Hippocampal formation (tissue), 2 donors: ENCODE measurements at places on chromosomes 3 and 15.

DNA sequence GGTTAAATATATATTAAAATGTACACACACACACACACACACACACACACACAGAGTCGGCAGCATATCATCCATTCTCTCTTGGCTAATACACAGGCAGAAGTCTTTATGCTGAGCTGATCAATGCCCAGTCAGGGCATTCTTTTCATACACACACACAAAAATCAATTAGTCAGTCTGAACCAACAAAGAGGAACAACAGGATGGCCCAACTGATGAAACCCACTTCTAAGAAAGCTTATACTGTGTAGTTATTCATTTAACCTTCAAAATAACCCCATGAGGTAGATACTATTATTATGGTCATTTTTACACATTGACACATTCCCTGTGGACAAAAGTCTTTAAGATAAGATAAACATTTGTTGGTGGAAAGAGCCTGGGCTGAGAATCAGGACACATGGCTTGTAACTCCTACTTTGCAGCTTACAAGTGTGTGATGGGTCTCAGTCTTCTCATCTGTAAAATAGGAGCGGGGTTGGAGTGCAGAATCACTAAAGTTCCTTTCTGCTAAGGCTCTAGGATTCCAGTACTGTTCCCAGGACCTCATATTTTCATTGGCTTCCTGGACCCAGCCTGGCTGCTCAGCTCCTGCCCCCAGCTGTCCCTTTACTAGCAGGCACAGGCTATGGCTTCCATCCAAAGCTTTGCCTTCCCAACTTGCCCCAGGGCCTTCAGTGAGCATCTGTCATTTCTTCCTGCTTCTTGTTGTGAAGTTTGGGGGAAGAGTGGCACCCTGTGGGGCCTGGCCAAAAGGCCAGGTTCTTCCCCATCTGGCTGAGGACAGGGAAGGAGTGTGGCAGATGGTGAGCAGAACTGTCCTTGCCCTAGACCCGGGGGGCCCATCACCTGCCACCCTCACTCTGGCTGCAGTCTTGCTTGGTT, 27.2 kb upstream of the GLCE start:
- no peak for DNase-seq

- no peak for DNase-seq
Measured at GRCh38 chr3:160372780-160373179, 26.2 kb downstream of the IFT80 start.

- no peak for DNase-seq
Measured at GRCh38 chr15:58517682-58518525, 86.1 kb downstream of the LIPC start.

DNA sequence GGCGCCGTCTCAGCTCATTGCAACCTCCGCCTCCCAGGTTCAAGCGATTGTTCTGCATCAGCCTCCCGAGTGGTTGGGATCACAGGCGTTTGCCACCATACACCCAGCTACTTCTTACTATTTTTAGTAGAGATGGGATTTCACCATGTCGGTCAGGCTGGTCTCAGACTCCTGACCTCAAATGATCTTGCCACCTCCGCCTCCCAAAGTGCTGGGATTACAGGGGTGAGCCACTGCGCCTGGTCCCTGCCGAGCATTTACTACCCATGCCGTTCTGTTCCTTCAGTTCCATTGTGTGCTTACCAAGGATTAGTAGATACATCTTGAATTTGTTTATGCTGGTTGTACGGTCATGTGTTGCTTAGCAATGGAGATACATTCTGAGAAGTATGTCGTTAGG, 10.3 kb downstream of the CHD2 start:
- DNase-seq: no peak

GRCh38 chr3:50503504-50504342, at the start of gene CACNA2D2:
Gene CACNA2D2, minus strand, starts transcription at chr3:50503634. Its CDS starts 211 bp downstream, at chr3:50503423.
- DNase-seq: no peak

DNA sequence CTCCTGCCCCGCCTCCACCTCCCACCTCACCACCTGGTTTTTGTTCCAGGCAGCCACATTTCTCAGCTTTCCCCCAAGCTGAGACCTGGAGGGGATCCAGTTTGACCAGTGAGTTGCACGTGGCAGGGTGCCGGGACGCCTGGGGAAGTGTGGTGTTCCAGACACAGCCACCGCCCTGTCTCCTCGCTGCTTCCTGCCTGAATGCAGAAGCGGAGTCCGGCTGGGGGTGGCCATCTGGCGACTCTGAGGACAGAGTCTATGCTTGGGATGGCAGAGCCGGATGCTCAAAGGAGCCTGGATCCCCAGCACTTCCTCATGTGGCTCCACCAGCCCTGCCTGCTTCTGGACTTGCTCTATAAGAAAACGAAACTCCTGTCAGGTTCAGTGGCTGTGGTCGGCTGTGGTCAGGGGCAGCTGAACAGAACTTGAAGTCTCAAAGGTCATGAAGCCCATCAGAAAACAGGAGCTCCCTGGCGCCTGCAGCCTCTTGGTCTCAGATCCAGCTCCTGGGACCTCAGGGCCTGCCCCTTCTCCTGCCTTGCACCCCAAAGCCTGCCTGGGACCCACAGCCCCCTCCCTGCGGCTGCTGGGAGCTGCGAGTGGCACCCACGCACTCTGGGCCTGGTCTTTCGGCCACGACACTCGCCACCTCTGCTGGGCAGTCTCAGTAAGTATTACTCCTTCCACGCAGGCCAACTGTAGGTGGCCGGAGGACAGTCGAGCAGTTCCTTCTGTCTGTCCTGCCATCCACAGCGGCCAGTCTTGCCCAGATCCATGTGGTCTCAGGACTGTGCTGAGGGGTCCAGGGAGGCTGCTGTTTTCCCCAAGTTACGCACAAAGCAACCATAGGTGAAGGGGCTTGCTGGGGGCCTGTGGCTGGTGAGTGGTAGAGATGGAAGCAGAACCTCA, 112.8 kb upstream of the MEF2A start:
- DNase-seq: peak; percentile 7

GRCh38 chr3:37680401-37680800, 181.3 kb upstream of the CTDSPL start:
- no peak for DNase-seq

DNA sequence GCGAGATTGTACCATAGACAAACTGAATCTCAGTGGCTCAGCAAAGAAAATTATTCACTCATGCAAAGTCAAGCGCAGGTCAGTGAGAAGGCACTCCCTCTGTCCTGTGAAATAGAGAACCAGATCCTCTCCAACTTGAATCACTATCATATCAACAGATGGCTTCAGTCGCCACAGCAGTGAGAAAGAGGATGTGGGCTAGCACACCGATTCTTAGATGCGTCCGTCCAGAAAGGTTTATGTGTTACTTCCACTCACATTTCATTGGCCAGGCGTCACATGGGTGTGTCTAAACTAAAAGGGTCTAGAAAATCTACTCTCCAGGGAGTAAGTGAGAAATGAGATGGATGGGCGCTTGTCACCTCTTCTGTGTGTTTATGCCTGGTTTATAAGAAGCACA, 141.6 kb upstream of the KBTBD8 start:
- no peak for DNase-seq

- no peak for DNase-seq
Measured at GRCh38 chr15:82095803-82096202, 50.0 kb upstream of the MEX3B start.

GRCh38 chr3:141796889-141797781, 33.9 kb downstream of the GRK7 start:
- DNase-seq: no peak

DNA sequence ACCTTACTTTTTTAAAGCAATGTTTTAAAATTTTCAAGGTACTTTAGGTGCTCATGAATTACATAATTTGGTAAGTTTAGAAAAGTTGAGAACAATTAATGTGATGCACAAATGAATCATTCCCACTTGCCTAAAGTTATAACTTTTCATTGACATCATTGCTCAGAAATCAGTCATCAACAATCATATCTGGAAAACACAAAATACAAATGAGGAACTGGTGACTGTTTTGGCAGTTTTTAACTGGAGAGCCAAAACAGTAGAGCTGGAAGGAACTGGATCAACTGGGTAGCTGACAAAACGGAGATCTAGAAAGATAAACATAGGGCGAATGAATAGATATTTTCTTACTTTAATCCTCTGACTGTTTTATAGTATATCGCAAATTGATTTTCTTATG, 767.1 kb downstream of the IGSF11 start:
- DNase-seq: no peak

- DNase-seq: peak; percentile 15
Measured at GRCh38 chr3:110928016-110928662, 143.5 kb upstream of the NECTIN3 start.

DNA sequence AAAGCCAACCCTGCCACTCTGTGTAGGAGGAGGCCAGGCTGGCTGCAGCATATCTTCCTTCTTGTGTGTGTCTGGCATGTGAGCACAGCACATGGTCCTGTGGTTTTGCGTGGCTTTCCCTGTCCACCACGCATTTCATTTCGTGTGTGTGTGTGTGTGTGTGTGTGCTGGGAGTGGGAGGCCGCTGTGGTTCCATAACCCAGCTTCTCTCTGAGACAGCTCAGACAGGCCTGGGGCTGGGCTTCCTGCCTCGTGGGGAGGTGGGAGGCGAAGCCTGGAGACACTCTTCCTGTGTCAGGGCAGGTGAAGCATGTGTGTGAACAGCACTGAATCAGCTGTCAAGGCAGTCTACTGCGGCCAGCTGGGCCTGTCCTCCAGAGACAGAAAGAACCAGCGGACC, 16.0 kb upstream of the MRPS22 start:
- DNase-seq: no peak

DNA sequence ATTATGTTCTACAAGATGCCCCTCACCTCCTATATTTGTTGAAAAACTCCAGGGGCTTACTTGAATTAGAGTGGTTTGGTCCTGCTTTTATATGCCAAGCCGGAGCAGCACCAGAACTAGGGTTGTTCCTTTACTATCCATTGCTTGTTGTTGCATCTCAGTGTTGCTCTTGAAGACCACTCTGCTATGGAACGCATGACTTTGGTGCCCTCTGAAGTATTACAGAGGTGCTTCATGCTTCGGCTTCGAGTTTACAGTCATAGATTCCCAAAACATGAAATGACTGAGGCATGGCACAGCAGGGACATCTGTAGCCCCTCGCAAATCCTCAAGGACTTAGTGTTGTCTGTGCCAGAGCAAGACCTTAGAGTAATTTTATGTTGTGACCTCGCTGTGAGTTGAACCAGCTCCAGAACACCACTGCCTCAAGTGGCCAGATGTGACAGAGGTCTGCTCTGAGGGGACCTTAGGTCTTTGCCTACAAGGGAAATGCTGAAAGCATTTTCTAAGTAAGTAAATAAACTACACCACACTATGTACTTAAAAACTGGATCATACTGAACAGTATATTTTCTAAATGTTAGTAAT, 67.2 kb upstream of the SIAH2 start:
- no peak for DNase-seq

- DNase-seq: no peak
Measured at GRCh38 chr3:154112146-154112852, 8.9 kb upstream of the ARHGEF26 start.
